ENCODE measurements at places on chromosomes 1 and 21. TPM values are rescaled to one million over a fixed set of nuclear protein-coding genes. Genes with fewer than 3 reads are reported as not detected.
A peak's percentile ranks its signal among the peaks of the same experiment; 100 is the strongest.

Gene LMOD1
- total RNA-seq, result 0.67 TPM

Gene ZSCAN20
- total RNA-seq, result 1.8 TPM

DNA sequence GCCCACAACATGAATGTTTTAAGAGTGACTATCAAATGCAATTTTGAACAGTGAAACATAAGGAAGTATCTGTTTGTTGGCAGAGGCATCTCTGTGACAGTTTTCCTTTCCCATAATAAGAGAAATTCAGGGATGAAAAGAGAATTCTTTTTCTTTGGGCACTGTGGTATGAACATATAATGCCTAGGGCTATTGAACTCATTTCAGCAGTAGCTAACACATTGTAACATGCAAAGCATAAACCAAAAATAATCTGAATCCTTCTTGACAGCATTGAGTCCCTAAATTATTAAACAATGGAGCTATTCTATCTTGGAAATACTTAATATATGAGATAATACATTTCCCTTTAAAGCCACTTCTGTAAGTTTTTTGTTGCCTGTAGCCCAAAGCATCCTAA, 633.0 kb upstream of the B3GALT2 start:
- DNase-seq, result no peak

GRCh38 chr1:61973100-61973837, 221.4 kb upstream of the L1TD1 start:
- DNase-seq, result no peak

- no peak for DNase-seq
These were observed 114.2 kb upstream of the NR5A2 start for GRCh38 chr1:199913318-199913717.

DNA sequence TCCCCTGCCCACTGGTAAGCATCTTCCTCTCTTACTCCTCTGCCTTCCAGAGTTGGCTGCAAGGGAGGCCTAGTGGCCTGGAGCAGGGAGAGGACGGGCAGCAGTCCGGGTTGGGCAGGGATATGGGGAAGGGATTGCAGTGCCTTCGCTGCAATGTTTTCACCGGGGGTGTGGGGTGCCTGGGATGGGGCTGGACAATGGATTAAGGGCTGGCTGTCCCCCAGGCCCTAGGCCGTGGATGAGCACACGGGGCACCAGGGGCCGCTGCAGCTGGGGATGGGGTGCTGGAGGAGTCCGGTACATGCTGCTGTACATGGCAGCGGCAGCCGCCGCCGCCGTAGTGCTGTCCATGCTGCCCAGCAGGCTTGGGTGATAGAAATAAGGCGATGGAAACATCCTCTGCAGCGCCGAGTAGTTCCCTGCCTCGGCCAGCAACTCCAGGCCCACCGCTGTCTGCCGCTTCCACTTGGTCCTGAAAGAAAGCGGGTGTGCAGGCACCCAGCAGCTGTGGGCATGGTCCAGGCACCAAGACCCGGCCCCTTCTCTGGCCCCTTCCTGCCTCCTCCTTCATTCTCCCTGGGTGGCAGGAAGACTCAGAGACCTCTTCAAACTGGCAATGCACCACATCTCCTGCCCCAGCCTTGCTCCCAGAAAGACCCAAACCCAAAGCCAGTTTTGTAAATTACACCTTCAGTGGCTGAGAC, 4.8 kb downstream of the BARHL2 start:
- no peak for DNase-seq

DNA sequence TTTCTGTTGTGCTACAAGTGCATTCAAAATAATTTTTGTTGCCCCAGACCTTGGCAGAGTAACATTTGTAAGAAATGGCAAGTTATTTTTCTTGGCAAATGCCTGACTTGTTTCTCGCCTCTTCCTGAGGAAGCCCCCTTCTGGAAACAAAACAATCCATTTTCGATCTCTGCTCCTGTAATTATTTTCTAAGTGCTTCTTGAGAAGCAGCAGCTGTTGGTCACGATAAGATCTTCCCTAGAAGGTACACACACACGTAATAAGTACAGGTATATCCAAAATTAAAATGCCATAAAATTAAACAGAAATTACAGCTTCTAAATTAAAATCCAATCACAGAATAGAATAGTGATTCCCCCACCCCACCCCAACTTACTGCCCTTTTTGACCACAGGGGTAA, 47.3 kb downstream of the LPGAT1 start:
- no peak for DNase-seq

- peak; percentile 47 for DNase-seq
These were observed 88.0 kb upstream of the ZNF648 start for GRCh38 chr1:182149411-182149965.

All from pancreas (tissue), 10 donors.